ENCODE measurements at places on chromosomes 3 and 15.

GRCh38 chr3:72129501-72130094 lies 344.6 kb upstream of the PROK2 start:
- DNase-seq, result no peak

DNA sequence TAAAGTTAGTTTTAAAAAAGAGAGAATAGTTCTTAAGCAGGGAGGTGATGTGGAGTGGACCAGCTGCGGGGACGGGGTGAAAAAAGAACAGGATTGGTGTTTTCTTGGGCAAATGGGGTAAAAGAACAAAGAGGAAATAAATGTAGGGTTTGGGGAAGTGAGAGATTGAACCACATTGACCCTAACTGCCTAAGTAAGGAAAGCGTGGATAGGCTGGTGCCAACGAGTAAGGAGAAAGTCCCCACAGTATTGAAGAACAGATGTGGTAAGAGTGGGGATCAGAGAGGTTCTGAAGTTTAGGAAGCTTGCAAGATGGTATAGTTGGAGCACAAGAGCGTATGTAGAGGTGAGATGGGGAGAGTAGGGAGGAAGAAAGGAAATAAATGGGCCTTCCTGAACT lies 17.0 kb downstream of the IREB2 start:
- DNase-seq, result no peak

DNA sequence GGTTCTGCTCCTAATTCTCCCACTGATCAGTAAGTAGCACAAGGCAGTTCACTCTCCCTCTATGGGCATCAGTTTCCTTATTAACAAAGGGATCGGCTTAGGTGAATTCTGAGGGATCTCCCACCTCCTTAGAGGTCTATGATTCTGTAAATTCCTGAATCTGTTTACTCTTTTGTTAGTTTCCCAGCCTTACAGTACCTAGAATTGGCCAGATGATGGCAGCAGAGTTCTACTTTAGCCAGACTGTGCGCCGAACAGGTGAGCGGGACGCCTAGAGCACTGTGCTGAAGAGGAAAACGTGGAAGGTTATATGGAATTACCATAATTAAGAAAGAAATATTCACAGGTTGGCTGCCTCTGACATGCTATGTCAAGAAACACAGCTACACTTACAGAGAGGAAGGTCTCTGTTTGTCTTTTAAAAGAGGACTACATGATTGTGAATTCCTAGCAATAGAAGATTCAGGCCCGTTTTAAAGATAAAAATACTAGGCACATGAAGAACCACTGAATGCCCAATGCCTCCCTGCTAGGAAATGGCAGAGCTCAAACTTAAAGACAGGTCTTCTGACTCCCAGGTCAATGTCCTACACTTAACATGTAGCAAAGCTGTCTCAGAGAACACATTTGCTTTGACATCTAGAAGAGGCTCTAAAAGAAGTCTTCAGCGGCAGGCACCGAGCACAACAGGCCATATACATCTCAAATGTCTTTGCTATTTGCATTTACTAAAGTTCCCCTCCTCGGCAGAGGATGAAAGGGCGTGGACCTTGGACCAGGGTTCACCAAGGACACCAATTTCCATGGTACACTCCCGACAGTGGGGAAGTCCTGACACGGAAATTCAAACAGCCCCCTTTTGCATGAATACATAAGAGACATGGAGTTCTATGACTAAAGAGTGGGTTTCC lies 259.9 kb downstream of the FGF12 start:
- no peak for DNase-seq

- DNase-seq, result no peak
Observed at GRCh38 chr3:39082666-39083313, 24.6 kb downstream of the GORASP1 start.

DNA sequence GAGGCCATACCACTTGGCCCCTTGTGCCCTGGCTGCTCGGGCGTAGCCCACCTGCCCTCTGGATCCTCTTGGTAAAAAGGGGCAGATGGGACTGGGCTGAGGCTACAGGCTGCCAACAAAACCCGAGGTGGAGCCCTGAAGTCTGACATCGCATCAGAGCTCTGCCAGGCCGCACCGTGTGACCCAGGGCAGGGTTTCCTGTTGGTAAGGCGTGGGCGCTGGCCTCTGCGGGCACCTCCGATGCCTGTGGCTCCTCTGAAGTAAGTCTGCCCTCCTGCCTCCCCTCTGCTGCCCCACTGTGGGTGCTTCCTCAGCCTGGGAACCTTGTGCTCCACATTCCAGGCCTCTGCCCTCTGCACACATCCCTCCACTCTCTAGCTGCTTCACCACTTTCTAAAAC lies 8.9 kb downstream of the CHDH start:
- DNase-seq, result no peak

DNA sequence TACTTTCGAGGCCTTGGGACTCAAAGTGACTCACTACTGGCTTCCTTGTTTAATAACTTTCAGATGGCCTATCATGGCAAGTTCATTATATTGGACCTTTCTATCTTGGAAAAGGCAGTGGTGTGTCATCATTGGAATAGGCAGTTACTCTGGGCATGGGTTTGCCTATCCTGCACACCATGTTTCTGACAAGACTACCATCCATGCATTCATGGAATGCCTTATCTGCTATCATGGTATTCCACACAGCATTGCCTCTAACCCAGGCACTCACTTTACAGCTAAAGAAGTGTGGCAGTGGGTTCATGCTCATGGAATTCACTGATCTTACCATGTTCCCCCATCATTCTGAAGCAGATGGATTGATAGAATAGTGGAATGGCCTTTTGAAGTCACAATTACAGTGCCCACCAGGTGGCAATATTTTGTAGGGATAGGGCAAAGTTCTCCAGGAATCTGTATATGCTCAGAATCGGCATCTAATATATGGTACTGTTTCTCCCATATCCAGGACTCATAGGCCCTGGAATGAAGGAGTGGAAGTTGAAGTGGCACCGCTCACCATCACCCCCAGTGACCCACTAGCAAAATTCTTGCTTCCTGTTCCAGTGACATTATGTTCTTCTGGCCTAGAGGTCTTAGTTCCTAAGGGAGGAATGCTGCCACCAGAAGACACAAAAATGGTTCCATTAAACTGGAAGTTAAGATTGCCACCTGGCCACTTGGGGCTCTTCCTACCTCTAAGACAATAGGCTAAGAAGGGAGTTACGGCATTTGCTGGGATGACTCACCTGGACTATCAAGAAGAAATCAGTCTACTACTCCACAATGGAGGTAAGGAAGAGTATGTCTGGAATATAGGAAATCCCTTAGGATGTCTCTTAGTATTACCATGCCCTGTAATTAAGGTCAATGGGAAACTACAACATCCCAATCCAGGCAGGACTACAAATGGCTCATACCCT lies 1161.4 kb downstream of the SI start:
- no peak for DNase-seq

- peak; percentile 60 for DNase-seq
Observed at GRCh38 chr3:167166594-167167253, 213.4 kb downstream of the ZBBX start.

GRCh38 chr3:25589104-25589782 lies 75.5 kb downstream of the TOP2B start:
- DNase-seq, result no peak
